ENCODE measurements at places on chromosomes 6 and 20. TPM values are rescaled to one million over a fixed set of nuclear protein-coding genes. Genes with fewer than 3 reads are reported as not detected.

DNA sequence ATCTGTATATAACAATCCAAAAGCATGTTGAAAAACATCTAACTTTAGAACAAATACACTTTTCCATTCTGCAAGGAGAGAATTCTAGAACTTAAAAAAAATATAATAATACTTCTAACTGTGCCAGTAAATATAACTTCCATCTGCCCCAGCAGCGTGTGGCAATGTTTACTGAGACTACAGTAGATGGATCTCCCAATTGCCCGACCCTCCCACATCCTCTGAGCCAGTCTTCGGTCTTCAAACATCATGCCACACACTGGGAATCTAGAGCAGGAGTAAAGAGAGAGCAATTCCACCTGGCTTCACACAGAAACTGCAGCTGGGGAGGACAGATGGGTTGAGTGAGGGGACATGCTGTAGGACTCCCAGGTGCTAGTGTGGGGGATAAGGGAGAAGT is 121.3 kb upstream of the NHSL1 start:
- H3K4me3 ChIP-seq = no peak overlapping the region
- DNase-seq = no peak
- H3K36me3 ChIP-seq = no peaks in the 10 kb centered on the region
- no peaks in the 10 kb centered on the region for H3K27me3 ChIP-seq
- no peak overlapping the region for H3K27ac ChIP-seq

- no peak overlapping the region for H3K4me3 ChIP-seq
- H3K36me3 ChIP-seq = no peaks in the 10 kb centered on the region
- no peak for DNase-seq
- H3K4me1 ChIP-seq = no peaks in the 10 kb centered on the region
- no peak overlapping the region for H3K27ac ChIP-seq
- peaks cover 4% of the 10 kb centered on the region for H3K27me3 ChIP-seq
Observed at GRCh38 chr6:56916849-56917551, 37.9 kb upstream of the BEND6 start.

DNA sequence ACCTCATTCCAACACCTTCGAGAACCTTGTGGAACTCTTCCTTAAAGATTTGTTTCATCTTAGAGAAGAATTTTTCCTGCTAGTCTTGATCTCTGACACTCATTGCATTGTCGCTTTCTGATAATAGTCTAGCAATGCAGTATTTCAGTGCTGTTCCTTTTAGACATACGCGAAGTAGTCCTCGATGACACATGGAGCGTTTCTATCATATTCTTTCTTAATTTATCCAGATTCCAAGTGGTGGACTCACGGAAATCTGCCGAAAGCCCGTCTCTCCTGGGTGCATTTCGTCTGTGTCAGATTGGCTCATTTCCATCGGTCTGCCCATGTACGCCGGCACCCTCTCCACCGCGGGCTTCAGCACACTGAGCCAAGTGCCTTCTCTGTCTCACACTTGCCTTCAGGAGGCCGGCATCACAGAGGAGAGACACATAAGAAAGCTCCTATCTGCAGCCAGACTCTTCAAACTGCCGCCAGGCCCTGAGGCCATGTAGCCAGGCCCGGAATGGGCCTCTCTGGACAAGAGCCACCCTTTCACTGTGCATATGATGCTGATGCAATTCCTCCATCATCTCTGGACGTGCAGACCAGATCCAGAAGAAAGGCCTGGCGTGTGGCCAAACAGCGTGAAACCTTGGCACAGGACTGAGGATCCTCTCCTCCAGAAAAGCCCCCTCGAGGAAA is 198.6 kb upstream of the UST start:
- no peaks in the 10 kb centered on the region for H3K27me3 ChIP-seq
- H3K4me1 ChIP-seq = no peaks in the 10 kb centered on the region
- no peak for DNase-seq
- no peak overlapping the region for H3K4me3 ChIP-seq
- H3K36me3 ChIP-seq = peaks cover 81% of the 10 kb centered on the region

DNA sequence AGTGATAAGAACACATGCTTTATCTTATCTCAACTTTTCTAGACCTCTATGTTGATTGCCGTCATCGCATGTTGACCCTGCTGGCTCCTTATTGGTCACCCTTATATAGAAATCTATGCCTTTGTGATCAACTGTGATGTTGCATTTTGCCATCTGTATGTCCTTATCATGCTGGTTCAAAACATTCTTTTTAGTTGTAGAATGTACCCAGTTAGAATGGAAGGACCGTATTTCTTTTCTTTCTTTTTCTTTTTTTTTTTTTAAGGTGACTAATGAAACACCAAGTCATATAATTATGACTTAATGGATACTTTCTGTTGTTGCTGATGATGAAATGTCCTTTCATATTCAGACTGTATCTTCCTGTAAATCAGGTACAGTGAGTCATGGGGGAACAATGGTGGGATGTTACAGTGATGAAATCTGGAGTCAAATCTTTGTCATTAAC is 145.9 kb upstream of the CITED2 start:
- H3K27ac ChIP-seq = no peak overlapping the region
- H3K36me3 ChIP-seq = no peaks in the 10 kb centered on the region
- no peaks in the 10 kb centered on the region for H3K4me1 ChIP-seq
- no peak for DNase-seq
- no peak overlapping the region for H3K4me3 ChIP-seq

GRCh38 chr6:156762547-156762946 is 14.6 kb upstream of the ARID1B start:
- H3K36me3 ChIP-seq = no peaks in the 10 kb centered on the region
- no peak overlapping the region for H3K27ac ChIP-seq
- DNase-seq = no peak

DNA sequence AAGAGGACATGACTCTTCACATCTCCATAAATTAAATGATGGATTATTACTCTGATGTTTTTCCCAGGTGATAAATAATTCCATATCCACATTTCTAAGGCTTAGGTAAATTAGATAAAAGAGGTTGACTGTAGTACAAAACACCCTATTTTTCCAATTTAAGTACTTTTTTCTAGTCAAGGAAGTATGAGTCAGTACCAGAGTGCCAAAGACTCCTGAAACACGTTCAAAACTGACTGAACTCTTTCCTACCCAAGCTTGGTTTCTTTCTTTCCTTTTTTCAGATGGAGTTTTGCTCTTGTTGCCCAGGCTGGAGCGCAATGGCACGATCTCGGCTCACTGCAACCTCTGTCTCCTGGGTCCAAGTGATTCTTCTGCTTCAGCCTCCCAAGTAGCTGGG is 85.0 kb downstream of the DOK5 start:
- no peaks in the 10 kb centered on the region for H3K4me1 ChIP-seq
- no peak for DNase-seq
- no peak overlapping the region for H3K27ac ChIP-seq
- no peaks in the 10 kb centered on the region for H3K36me3 ChIP-seq
- no peaks in the 10 kb centered on the region for H3K27me3 ChIP-seq

CST7 gene
- total RNA-seq = 9.6 TPM

EPHA7 gene
- total RNA-seq = 0.14 TPM

MOXD1 gene
- total RNA-seq = 24.0 TPM

SSTR4 gene
- not detected for total RNA-seq

KHDC1L gene
- not detected for total RNA-seq
